ENCODE measurements at places on chromosomes 4 and X.
A peak's percentile ranks its signal among the peaks of the same experiment; 100 is the strongest.

- no peak for DNase-seq
Measured at GRCh38 chr4:143357161-143357845, 20.6 kb downstream of the GAB1 start.

DNA sequence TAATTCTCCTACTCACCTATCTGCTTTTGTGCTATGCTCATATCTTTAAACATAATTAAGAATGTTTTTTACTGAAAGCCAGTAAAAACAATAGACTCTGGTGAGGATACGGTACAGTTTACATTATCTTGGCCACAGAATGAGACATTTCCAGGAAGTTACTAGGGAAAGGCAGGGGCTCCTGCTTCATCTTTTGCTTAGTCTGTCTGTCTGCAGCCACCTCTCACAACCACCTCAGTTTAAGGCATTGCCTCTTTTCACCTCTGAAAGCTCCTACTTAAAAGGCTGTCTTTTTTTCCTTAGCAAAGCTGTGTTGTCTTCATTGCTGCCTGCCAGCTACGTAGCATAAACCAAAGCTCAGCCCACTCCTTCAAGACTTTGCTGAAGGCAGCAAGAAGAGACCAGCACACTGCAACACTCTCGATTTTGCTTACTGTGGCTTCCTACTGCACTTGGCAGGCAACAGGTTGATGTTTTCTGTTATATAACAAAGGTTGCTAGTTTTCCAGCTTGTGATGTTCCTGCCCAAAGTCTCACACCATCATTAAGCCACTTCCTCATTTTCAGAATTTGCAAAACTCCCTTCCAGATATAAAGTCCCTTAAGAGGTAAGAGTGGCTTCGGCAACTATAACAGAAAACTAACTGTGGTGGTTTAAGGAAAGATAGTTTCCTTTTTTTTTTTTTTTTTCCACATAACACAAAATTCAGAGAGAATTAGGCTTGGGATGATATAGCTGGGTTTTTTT lies 432.9 kb downstream of the GRXCR1 start:
- no peak for DNase-seq

DNA sequence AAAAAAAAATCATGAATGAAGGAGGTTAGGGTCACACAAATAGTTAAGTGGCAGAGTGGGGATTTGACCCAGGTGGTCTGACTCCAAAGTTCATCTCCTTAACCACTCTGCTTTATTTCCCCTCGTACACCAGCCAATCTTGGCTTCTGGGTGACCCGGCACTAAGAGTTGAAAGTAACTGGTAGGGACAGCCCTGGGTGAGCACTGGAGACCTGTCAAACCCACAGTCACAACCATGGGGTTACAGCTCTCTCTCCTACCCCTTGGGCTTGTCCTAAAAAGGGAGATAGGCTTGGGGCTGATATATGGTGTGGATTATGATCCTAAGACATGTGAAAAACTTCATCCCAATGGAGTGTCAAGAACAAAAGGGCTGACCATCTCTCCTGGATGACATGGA lies 12.5 kb downstream of the IGFBP7 start:
- no peak for DNase-seq

- no peak for DNase-seq
Measured at GRCh38 chr4:101032541-101032940, 314.8 kb downstream of the PPP3CA start.

DNA sequence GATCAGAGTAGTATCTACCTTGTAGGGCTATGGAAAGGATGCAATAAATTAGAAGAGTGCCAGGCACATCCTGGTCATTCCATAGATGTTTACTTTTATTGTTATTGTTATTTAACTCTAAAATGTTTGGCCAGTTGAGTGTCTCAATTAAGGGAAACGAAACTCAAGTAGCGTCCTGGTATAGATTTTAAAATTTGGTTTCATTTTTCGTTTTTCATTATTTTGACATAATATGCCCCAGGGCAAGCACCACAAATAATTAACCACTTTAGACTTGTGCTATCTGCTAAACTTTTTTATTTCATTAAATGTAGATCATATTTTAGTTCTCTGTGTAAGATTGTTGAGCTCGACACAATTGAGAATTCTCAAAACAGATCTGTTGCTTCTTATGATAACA lies 179.7 kb upstream of the PRPS2 start:
- no peak for DNase-seq

- no peak for DNase-seq
Measured at GRCh38 chr4:1288786-1289185, 905 bp upstream of the MAEA start.

GRCh38 chrX:107721318-107721717 lies 54.3 kb downstream of the TSC22D3 start:
- DNase-seq: no peak

GRCh38 chr4:185902654-185903053 lies 90.7 kb upstream of the SORBS2 start:
- DNase-seq: peak; percentile 31

DNA sequence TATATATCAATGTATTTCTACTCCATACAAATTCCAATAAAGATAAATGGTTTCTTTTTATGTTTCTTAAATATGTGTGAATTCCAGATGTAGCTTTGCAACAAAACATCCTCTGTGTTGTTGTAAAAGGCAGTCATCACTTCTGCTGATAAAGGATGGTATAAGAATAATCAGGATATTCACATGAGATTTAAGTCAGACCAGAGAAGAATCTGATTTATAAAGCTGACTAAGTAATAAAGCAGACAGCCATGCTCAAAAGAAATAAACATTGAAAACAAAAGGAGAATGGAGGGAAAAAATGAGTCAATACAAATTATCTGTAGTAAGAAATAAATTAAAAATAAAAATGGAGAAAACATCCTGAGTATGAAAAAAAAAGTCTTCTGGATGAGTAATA lies 27.0 kb upstream of the SLC7A11 start:
- DNase-seq: peak; percentile 27

- no peak for DNase-seq
Measured at GRCh38 chr4:89298155-89298554, 9.4 kb downstream of the GPRIN3 start.

DNA sequence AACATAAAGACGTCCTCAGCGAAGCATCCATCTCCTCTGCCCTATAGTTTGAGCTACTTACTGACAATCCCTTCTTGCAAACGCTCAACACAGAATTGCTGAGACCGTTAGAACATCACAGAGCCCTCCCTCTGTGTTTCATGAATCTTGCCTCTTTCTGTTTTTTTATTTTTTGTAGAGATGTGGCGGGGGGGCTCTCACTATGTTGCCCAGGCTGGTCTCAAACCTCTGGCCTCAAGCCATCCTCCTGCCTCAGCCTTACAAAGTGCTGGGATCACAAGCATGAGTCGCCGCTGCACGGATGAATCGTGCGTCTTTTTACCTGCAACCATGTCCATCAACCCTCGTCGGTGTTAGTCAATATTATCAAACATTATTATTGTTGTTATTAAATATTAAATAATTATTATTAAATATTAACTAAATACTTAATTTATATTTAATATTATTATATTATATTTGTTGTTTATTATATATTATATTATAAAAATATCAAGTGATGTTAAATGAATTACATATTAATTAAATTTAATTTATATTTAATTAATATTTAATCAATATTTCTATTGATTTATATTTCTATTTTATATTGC lies 200.7 kb downstream of the CRLF2 start:
- no peak for DNase-seq

- DNase-seq: no peak
Measured at GRCh38 chr4:119585771-119586170, 42.8 kb downstream of the PDE5A start.

DNA sequence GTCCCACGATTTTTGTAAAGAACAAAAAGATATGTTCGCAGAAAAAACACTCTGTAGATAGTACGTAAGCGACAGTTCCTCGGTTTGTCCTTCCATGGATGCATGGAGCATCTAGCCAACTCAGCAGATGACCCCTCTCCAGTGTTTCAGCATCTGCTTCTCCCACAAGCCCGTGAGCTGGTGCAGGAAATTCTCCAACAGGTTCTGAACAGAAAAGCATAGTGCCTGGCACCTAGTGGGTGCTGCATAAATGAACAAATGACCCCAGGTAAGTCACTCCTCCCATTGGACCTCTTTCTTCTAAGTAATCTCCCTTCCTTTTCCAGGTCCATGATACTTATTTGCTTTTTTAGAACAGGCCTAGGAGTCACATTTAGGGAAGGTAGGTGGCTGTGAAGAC lies 966 bp upstream of the KIAA0232 start:
- no peak for DNase-seq

DNA sequence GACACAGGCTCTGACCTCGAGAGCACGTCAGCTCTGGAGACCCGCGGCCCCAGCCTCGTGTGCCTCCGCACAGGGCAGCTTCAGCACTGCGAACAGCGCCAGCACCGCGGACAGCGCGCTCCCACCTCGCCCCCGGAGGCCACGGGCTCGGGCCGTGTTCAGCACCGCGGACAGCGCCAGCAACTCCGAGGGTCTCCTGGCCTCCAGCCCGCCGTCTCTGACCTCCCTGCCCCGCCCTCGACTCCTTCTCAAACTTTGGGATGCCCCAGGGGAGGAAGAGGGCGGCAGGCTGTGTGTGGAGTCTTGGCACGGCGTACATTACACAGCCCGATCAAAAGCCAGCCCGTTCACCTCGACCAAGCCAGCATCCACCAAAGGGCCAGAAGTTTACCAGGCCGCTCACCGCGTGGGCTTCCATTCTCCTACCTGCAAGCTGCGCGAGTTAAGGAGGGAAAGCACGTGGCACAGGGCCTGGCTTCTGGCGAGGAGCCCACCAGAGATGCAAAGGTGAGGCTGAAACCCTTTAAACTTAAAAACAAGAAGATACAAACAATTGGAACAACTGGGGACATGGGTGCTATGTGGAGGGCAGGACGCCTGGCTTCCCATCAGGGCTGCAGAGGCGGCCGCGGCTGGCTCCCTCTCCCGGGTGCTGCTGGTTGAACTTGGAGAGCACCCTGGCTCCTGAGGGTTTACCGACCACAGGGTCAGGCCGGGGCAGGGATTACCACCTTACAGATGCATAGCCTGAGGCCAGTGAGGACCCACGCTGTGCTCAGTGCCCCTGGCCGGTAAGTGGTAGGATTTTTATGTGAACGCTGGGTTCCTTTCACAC lies 4.5 kb upstream of the NKX1-1 start:
- DNase-seq: peak; percentile 43

DNA sequence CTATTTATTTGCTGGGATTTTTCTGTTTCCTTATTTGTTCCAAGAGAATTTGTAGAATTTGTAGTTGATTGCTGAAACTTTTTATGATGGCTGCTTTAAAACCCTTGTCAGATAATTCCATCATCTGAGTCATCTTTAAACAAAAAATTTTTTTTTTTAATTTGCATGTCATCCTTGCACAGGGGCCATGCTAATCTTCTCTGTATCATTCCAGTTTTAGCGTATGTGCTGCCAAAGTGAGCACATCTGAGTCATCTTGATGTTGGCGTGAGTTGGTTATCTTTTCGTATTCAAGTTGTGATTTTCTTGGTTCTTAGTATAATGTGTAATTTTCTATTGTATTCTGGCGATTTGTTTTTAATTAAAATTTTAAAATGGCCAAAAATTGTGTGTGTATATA lies 18.7 kb upstream of the ZNF157 start:
- peak; percentile 7 for DNase-seq

GRCh38 chrX:33183361-33183760 lies 28.0 kb downstream of the DMD start:
- DNase-seq: peak; percentile 74

GRCh38 chr4:48445704-48446103 lies 37.4 kb upstream of the SLC10A4 start:
- peak; percentile 20 for DNase-seq

Data from fibroblast of skin of back (primary cell).